ENCODE measurements at places on chromosomes 4 and X.

- no peak for DNase-seq
Observed at GRCh38 chr4:48321312-48321711, 20.0 kb upstream of the SLAIN2 start.

- DNase-seq = no peak
Observed at GRCh38 chr4:17010426-17011087, 112.1 kb upstream of the LDB2 start.

DNA sequence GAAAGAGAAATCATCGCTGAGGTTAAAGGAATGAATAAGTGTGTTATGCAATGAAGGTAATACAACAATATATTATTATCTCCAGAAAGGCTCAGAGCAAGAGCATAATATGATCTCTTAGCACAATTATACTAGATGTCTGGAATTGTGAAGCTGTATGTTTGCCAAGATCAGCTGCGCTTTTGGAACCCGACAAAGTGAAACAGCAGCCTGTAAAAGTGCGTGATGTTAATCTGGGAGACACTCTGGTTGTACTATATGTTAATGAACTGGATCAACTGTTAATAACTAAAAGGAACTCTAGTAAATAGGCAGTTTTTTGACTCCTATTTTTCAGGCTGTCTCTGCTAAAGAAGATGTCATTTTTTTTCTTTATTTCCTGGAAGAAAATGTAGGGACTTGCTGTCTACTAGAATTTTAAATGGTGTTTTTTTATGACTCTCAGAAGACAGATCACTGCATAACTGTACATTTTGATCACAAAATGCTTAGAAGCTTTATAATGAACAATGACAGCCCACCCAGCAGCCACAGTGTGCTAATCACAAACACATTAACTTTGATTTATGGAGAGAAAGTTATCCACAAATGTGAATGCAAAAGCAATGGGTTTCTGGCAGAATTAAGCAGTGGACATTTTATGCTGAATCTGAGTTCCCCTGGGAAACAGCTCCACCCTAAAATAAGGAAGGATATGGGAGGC lies 50.2 kb downstream of the UGT2B28 start:
- DNase-seq = no peak

GRCh38 chr4:108586778-108587177 lies 33.6 kb upstream of the RPL34 start:
- DNase-seq = no peak

- no peak for DNase-seq
Observed at GRCh38 chr4:175874306-175874705, 62.2 kb upstream of the GPM6A start.

DNA sequence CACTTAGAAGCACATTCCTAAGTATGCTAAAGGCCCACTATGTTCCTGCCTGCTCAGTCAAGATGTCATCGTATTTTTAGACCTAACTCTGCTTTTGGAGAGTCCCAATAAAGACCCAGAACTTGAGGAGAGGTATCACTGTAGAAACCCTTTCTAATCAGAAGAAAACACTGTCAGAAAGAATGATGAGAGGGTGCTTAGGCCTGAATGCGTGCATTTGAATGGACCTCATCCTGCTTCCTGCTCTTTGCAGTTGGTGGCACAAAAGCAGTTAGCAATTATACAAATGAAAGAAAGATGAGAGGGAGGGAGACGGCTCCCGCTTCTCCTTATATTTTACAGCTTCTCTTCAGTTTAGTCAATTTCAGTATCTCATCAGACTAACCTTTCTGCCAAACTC lies 987.2 kb downstream of the CCSER1 start:
- no peak for DNase-seq

DNA sequence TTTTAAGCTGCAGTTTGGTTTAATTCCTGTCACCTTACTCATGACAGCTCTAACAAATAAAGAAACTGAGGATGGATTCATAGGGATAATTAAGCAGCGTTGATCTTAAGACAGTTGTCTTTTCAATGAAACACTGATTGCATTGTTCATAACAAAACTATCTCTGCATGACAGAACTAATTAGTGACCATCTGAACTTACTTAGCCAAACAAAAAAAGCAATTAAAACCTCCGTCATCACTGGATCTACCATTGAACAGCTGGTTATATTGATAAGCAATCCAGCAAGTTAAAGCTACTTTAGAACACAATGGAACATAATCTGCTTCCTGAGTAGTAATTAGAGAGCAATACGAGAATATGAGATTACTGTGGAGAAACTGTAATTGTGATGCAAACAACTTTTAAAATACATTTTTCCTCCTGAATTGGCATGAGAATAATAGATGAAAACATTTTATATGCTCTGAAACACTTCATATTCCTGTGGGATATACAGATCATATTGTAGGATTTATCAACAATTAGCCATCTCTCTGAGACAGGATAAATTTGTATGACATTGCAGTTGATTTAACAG lies 2576.8 kb downstream of the PCDH7 start:
- no peak for DNase-seq

GRCh38 chr4:37430718-37431416 lies 186.3 kb downstream of the NWD2 start:
- no peak for DNase-seq

DNA sequence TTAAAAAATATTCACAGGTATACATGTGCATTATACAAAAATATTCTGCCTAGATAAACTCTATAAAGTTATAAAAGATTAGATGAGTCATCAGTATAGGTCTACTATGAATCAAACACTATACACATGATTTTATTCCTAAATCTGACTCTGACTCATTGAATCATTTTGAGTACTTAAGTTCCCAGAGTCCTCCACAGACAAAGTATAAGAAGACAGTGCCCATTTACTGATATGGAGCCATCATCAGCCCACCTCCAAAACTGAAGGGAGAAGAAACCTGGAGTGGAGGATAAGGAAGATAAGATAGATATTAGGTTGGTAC lies 28.7 kb upstream of the ANTXR2 start:
- no peak for DNase-seq

DNA sequence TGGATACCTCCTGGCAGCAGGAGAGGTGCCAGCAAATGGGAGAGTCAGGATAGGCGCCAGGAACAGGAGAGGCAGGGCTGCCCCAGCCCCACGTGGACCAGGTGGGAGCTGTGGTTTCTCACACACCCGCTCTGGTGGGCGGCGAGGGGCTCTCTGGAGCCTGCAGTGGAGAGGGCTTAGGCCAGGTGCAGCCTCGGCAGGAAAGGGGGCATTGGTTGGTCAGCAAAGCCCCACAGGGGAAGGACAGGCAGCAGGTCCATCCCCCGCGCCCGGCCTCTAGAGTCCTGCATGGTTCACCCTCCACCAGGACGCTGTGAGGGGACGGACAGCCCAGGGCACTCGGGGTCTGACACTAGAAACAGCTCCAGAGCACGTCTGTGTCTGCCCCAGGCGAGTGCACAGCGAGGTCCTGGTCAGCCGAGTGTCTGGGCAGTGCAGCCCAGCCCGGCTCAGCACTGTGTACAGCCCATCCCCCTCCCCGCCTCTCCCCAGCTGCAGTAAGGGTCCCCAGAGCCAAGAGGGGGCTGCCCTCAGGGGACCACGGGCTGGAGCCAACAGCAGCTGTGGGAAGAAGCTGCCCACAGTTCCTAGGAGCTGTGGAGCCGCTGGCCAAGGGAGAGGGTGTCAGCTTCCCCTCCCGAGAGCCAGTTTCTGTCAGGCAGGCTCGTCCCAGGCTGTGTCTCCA lies 8.2 kb downstream of the ATP5ME start:
- DNase-seq = no peak

DNA sequence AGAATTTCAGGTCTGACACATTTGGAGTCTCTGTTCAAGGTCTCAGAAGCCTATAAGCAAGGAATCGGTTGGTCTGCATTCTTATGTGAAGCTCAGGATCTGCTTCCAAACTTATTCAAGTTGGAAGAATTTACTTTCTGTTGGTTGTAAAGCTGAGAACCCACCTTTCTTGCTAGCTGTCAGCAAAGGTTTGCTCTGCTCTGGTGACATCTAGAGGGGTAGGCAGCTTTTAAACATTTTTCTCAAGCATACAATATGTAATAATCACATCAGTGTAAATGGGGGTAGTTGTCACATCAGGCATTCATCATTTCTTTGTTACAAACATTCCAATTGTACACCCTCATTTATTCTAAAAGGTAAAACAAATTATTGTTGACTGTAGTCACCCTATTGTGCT lies 935.2 kb downstream of the TRAM1L1 start:
- DNase-seq = no peak

- no peak for DNase-seq
Observed at GRCh38 chr4:176123710-176124407, 58.2 kb downstream of the WDR17 start.

DNA sequence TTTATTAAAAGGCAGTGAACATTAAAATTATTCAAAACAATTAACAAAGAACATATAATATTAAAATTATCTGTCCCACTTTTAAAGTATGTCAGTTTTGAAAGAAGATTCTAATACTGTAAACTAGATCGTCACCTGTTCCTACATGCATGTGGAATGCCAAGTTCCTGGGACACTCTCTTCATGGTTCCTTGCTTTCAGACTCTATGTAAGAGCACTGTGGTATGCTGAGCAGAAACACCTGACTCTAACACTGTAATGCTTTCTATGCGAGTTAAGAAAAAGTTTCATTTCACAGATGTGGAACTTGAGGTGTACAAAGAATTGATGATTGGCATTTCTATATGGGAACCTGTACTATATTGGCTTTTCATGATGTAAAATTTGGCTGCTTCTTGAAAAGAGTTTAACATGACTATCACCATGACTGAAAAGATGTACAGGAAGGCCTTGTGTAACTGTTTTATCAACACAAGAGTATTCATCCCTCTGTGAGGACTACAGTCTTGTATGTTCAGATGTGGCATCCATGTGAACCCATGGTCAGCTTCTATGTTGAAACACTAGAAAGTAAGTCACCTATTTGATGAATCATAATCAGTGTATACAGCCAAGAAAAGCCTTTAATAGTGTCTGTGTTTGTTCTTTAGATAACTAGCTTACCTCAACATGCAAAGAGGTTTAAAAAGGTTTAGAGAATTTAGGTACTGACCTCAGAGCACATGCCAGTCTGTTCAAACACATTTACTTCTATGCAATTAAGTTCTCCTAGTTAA lies 354.5 kb downstream of the ARHGAP24 start:
- DNase-seq = no peak

- no peak for DNase-seq
Observed at GRCh38 chr4:29278585-29278984, 1441.6 kb upstream of the PCDH7 start.

GRCh38 chr4:113394108-113394729 lies 344.8 kb downstream of the ANK2 start:
- no peak for DNase-seq

GRCh38 chr4:127782275-127783025 lies at the start of gene HSPA4L:
HSPA4L (plus strand) TSS chr4:127782322; CDS start chr4:127782551, 229 bp downstream.
- no peak for DNase-seq

DNA sequence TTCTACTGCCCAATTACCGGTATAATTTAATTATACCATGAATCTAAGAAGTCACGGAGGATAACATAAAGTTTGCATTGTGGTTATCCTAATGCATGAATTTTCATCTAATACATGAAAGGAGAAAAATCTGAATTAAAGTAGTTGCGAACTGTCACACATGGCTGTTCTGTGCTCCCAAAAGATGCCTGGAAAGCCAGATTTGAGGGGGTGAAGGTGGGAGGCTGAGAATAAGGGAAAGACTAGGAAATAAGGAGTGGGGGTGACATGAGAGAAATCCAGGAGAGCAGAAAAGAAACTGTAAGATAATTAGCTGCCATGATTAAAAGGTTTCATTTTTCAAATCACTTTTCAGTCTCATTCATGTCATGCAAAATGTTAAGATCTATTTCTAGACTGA lies 1582.7 kb downstream of the STIM2 start:
- DNase-seq = no peak

DNA sequence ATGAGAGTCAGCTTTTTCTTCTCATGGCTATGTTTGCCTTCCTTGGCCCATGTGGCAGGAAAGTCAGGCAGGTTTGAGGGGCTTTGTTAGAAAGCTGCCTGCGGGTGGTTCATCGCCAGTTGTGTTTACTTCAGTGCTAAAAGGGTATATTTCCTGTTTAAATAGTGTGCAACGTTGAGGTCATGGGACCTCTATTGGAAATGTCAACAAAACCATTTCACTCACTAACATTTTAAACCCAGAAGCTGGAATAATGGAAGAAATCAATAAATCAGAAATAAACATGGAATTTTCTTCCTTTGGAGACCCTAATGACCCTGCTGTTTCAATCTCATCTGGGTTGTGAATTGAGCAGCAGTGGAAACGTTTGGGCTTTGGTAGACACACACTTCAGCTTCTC lies 185.8 kb downstream of the ANKRD50 start:
- no peak for DNase-seq

- DNase-seq = no peak
Observed at GRCh38 chr4:182189103-182189878, 53.9 kb upstream of the TENM3 start.

Measured in activated naive CD4-positive, alpha-beta T cell (primary cell).